ENCODE measurements at places on chromosomes 4 and X.

- no peak for DNase-seq
Observed at GRCh38 chr4:10438924-10439323, 18.3 kb downstream of the ZNF518B start.

- DNase-seq: no peak
Observed at GRCh38 chrX:115233497-115234455, at the start of gene LRCH2. TSS of gene LRCH2 (minus strand) at chrX:115234096. CDS start at chrX:115234041, 55 bp downstream.

DNA sequence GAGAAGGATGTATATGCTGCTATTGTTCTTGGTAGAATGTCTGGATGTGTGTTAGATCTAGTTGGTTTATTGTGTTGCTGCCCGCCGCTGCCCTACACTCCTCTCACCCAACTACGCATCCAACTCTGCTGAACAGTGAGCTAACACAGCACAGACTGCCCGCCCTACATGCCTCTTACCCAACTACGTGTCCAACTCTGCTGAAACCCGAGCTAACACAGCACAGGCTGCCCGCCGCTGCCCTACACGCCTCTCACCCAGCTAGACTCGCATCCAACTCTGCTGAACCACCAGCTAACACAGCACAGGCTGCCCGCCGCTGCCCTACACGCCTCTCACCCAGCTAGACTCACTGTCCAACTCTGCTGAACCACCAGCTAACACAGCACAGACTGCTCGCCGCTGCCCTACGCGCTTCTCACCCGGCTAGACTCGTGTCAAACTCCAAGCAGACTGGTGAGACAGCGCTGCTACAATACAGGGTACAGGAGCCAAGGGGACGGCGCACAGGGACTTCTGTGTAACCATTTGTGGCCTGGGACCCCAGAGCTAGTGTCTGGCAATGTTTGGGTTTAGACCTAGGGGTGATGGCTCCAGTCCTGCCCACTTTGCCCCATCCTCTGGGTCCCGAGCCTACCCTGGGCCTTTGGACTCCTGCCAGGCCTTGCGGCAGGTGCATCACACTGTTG is 11.6 kb upstream of the CTBP1 start:
- DNase-seq: no peak

DNA sequence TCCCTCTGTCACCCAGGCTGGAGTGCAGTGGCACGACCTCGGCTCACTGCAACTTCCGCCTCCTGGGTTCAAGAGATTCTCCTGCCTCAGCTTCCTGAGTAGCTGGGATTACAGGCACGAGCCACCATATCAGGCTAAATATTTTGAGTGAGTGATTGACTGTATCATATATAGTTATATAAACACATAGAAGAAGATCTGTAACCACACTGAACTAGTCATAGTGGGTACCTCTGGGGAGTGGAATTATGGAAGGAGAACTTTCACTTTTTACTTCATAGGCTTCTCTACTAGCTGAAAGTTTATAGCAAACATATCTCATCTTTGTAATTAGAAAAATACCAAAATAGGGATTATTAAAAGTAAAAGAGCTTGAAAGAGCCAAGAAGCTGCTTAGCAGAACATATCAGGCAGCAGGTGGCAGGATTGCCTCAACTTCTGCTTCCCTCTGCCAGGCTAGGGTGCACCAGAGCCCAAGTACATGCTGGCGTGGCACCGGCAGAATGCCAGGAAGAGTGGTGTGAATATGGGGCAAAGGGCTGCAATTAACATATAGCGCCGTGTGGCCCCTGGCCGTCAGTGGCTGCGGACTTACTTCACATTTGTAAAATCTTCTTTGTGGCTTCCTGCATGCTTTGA is 39.5 kb upstream of the CD40LG start:
- DNase-seq: peak; percentile 84

GRCh38 chr4:158172261-158173258 is at the start of gene GASK1B:
TSS of gene GASK1B (minus strand) at chr4:158173025. CDS start at chr4:158171375, 1,650 bp downstream.
- no peak for DNase-seq

- no peak for DNase-seq
Observed at GRCh38 chr4:98522636-98523395, 135.6 kb downstream of the TSPAN5 start.

GRCh38 chr4:84401701-84402306 is 97.3 kb downstream of the NKX6-1 start:
- DNase-seq: no peak

GRCh38 chrX:22389556-22390179 is 117.0 kb downstream of the CBLL2 start:
- DNase-seq: no peak

DNA sequence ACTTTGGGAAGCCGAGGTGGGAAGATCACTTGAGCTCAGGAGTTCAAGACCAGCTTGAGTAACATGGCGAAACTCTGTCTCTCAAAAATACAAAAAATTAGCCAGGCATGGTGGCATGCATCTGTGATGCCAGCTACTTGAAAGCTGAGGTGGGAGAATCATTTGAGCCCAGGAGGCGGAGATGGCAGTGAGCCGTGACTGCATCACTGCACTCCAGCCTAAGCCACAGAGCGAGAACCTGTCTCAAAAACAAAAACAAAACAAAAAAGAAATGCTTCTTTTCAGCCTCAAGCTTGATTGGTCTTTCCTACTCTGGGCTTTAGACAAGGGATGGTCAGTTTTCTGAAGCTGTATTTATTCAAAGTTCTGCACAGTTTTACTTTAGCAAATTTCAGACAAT is 15.8 kb upstream of the DHRSX start:
- DNase-seq: no peak

DNA sequence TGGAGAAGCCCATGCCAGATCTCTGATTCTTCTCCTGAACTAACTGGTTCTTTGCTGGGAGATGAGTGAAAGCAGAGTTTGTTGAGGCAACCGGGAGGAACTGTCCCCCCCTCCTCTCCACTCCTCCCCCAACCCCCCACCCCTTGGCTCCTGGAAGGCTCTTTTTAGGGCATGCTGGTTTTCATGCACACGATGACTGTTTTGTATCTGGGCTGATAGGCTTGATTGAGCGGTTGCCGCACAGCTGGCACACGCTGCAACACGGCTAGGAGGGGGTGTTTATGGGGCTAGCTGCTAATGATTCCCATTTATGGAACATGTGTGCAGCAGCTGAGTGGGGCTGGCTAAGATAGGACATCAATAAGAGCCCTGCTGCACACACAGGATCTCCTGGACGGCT is 137.2 kb downstream of the SMIM20 start:
- DNase-seq: no peak

- no peak for DNase-seq
Observed at GRCh38 chr4:147844781-147845180, 112.9 kb downstream of the ARHGAP10 start.

DNA sequence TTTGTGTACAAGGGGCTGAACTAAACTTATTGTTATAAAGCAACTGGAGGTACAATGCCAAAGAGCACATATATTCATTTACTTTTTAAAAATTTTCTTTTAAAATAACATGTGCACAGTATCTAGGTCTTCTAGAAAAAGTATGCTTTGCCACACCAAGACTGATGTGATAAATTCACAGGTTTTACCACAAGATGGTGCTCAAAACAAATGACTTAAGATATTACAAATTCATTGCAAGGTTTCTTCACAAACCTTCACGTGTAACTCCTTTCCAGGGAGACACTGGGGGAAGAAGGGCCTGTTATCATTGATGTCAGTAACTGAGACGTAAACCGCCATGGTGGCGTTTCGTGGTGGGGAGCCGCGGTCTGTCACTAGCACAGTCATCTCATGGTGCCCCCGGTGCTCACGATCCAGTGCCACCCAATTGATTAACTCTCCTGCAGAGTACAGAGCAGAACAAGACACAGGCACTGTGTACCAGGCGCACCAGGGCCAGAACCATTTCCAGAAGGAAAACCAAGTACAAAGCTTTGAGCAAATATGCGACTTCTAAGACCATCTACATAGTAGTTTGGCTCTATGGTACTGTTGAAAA is 162.2 kb downstream of the DCHS2 start:
- DNase-seq: no peak

GRCh38 chr4:107564326-107564725 is 155.7 kb downstream of the PAPSS1 start:
- no peak for DNase-seq

GRCh38 chrX:14897042-14897441 is 23.8 kb downstream of the MOSPD2 start:
- no peak for DNase-seq

DNA sequence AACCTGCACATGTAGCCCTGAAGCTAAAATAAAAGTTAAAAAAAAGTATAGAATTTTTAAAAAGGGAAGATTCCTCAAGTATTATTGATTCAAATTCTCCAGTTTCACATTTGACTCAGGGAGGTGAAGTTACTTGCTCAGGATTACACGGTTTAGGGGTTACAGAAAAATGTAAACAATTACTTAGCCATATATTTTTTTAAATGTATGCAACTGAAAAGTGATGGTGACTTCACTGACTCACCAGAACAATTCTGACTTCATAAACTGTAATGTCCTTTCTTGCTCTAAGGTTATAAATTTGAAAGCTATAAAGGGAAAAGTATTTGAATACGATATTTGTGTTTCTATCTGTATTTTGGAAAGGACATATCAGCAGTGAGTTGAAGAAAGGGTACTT is 371.2 kb downstream of the SPRY1 start:
- DNase-seq: no peak

GRCh38 chr4:154084864-154085263 is 296.0 kb upstream of the SFRP2 start:
- DNase-seq: no peak

DNA sequence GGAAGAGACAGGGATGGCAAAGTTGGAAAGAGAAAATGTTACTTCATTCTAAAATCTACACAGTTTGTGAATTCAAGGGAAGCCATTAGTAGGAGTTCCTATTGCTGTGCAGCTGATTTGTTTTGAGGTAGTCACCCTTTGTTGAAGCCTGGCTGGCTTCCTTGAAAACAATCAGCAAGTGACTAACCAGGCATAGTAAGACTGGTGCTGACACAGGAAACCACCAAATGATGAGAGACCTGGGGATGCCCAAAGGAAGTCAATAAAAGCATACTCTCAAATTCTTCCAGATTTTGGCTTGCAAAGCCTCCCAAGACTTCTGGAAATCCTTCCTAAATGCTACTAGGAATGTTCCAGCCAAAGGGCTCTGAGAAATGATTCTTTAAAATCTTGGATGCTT is 23.9 kb upstream of the PRDM8 start:
- DNase-seq: peak; percentile 79

GRCh38 chr4:19677211-19677610 is 574.5 kb upstream of the SLIT2 start:
- no peak for DNase-seq

DNA sequence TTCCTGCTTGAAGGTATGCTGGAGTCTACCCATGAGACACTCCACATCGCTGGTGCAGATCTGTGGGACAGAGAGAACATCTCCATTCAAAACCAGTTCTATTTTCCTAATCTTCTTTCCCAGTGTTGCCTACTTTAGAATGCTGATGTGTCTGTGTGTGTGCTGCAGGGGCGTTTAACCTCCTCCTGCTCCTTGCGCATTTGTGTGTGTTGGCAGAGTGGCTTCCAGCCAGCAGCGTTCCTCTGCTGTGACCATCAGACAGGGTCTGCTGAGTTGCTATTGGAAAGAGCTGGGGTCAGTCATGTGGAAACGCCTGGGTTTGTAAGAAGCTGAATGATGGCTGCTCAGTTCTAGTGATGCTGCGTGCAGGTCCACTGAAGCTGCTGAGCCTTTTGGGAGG is 223.6 kb downstream of the RBMX2 start:
- DNase-seq: no peak

DNA sequence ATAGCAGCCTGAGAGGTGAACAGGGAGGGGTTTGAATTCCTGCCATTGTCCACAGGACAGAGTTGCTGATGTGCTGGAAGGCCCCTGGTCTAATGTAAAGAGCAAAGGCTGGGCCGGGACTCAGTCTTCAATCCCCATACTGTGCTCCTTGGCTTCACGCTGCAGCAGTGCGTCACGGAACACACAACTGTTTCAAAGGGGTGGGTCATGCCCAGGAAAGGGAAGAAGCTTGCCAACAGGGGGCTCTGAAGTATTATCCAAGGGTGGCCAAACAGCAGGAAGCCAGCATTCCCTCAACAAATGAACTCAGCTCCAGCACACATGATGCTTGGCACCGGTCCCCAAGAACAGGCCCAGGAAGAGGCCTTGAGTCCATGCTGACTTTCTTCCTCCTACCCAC is 122.5 kb downstream of the NFKB1 start:
- no peak for DNase-seq

DNA sequence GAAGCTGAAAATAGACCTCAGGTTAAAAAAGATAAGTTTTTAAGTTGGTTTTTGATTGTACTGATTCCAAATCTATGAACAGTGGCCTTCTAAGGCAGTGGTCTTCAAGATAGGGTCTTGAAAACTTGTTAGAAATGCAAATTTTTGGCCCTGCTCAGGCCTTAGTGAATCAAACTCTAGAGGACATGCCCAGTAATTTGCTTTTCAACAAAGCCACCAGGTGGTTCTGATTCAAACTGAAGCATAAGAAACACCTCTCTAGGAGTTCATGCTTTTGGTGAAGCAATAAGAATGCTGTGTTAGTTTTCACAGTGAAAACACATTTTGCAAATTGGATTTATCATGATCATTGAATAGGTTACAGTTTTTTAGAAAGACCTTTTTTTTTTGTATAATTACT is 1849.4 kb upstream of the AGA start:
- DNase-seq: no peak

DNA sequence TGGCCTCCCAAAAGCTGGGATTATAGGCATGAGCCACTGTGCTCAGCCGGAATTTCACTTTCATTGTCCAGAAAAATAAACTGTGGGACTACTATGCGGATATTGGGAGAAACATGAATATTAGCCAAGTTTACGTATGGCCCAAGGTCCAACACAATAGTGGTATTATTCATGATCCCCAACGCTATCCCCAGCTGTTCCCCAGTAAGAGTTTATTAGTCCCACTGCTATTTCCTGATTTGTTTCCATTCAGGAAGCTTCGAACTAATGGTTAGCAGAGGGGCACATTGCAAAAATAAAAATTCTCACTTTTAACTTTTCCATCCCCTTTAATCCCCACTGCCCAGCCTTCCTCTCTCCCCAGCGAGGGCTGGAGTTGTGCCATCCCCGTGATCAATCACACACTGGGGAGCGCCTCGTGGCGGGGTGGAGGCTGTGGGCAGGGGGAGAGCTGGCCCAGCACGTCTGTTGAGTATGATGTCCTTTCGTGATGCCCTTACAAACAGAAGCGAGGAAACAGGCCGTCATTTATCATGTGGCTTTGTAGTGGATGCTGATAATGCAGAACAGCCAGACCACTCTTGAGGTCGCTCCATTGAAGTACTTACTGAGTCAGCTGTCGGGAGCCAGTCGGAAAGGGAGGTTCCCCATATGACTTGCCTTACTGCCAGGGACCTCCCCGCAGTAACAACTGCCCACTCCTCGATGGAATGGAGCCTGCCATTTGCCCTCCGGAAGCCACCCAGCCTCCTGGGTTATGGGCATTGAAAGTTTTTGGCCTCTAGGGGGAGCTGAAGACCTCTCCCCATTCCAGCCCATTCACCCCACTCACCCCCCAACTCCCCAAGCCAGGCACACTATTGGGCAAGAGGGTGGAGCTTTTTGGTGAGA is 117.0 kb downstream of the KDR start:
- no peak for DNase-seq

GRCh38 chr4:11480683-11481082 is 52.0 kb upstream of the HS3ST1 start:
- DNase-seq: no peak

DNA sequence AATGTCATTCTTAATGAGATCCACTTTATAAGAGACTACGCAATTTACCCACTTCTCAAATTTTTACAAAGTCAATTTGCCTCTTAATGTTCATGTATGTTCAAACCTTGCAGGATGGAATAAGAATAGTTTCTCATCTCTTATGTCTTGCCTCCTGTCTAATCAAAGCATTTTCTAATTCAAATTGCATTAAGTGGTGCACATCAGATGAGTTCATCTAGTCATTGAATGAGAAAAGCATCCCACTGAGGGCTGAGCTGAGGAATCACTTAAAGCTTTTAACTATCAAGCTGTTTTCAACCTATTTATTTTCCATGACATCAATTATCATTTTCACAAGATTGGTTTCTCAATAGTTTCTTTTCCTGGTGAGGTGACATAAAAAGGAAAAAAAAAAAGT is 1964.0 kb downstream of the PCDH7 start:
- DNase-seq: no peak

Data from activated effector memory CD4-positive, alpha-beta T cell treated with anti-CD3 and anti-CD28 coated beads, Interleukin-2, amount 50 U/mL, for 16 hours (primary cell).